Stimulated activated naive CD8-positive, alpha-beta T cell treated with anti-CD3 and anti-CD28 coated beads, Interleukin-15, Interleukin-2, amounts not matched to agents 100 U/mL and 50 U/mL, for 24 hours (primary cell): ENCODE measurements at places on chromosomes 4 and X.

DNA sequence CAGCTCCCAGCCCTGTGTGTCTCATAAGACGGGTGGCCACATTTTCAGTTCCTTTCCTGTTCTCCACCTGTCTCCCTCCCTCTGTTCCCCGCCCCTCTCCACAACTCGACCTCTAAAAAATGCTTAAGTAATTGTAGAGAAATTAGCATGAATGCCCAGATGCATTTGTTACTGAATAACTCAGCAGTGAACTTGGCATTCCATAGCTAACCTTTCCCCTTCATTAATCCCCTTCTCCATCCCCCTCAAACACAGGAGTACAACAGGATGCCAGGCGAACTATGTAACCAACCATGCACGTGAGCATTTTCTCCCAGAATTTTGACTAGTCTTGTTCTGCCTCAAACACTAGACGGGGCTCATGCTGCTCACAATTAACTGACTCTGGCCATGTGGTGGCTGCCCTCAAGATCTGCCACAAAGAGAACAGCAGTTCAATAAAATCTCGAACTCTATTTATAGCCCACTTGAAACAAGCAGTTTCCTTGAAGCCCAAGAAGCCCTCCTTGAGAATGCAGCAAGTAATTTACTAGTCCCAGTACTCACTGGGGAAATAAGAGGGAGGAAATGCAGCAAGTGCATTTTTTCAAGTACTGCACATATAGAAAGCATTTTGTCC, 351.2 kb downstream of the ARHGAP24 start:
- no peak for DNase-seq

GRCh38 chrX:102684772-102685520, 27.3 kb upstream of the GPRASP2 start:
- no peak for DNase-seq

DNA sequence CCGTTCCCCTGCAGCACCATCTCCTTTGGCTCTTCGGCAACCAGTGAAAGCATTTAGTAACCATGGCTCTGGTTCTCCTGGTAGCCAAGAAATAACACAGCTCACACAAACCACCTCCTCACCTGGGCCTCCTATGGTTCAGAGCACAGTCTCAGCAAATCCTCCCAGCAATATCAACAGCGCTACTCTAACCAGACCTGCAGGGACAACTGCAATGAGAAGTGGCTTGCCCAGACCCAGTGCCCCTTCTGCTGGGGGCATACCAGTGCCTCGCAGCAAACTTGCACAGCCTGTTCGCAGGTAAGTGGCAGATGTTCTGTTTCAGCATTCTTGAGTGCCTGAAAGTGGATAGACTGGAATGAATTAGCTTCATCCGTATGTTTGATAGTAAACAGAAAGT, 63.0 kb upstream of the SLC10A4 start:
- DNase-seq, result no peak

DNA sequence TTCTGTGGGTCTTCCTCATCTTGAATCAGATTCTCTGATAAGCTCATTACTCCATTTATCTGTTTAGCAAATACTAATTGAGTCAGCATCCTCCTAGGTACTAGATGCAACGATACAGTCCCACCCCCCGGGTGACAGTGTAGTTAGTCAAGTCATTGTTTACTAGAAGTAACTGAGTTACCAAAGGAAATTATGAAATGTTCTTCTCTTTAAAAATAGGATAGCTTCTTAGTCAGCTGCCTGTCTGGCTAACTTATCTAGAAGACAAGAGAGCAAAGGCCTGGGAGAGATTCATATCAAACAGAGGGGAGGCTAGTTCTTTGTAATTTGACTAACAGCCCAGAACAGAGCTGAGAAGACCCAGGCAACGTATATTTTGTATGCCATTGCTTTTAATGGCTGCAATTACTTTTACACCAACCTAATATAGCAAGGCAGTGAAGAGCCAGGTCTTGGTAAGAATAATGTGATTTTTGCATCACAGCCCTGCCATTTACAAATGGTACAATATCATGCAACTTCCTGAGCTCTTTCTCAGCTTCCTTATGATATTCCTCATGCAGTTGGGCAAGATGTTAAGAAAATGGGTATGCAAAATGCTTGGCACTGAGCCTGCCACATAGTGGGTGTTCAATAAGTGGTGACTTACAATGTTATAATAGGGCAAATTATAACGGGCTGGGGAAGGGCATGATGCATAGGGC, 149.9 kb downstream of the CHIC2 start:
- DNase-seq, result no peak
